ENCODE measurements at places on chromosomes 12 and 14.

- DNase-seq: no peak
Measured at GRCh38 chr14:89327771-89328212, 89.2 kb downstream of the FOXN3 start.

DNA sequence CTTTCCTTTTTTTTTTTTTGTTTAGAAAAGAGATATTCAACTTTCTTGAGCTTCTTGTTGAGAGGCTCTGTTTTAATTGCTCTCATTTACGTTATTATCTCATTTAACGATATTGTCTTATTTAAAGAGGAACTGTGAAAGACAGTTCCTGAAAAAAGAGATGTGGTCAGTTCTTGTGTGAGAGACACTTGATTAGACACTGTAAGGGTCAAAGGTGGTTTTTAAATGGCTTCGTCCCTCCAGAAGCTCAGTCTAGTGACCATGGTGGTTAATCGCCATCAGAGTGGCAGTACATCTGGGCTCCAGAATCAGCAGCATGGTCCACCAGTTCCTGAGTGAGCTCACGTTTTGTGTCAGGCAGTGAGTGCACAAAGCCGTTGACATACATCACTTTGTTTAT, 57.9 kb upstream of the KCNA5 start:
- no peak for DNase-seq

- DNase-seq: no peak
Measured at GRCh38 chr12:68317047-68317667, 15.0 kb downstream of the MDM1 start.

DNA sequence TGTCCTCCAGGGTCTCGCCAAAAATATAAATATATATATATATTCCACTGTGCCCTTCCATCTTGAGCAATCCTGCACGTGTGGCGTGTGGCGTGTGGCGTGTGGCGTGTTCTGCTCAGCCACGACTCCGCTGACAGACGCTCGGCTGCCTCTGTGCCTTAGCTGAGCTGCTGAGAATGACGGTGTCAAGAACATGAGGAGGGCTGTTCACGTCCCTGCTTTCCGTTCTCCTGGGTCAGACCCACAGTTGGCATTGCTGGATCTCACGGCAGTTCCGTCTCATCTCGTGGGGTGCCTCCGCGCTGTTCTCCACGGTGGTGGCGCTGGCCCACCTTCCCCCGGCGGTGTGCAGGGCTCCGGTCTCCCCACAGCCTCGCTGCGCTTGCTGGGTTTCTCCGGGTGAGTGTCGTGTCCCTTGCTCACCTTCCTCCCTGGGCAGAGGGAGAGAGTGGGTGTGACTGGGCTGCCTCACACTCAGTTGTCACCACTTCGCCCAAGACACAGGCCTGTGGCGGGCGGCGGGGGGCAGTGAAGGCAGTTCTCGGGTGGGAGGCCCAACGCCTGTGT, 9.4 kb downstream of the GPR132 start:
- no peak for DNase-seq

DNA sequence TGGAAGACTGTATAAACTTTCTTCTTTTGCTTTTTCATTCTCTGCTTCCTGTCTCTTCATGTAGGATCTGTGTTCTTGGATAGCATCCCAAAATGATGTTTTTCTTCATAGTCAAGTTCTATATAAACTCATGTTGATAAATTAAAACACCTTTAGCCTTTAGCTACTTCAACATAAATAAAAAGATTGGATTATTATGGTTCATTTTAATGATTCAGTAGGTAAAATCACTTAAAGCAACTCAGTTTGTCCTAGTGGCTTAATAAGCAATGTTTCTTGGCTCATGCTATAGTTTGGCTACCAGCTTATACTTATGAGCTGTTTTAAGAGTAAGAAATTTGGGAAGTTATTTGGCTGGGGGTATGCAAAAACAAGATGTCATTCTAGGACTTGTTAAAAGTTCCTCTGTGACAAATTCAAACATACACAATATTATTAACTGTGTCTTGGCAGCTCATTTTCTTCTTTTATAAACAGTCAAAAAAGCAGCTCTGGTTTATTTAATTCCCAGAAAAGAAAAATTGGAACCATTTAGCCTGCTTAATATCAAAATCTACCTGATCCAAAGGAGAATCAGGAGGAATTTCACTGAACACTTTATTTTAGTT, 111.4 kb downstream of the TMTC3 start:
- no peak for DNase-seq

DNA sequence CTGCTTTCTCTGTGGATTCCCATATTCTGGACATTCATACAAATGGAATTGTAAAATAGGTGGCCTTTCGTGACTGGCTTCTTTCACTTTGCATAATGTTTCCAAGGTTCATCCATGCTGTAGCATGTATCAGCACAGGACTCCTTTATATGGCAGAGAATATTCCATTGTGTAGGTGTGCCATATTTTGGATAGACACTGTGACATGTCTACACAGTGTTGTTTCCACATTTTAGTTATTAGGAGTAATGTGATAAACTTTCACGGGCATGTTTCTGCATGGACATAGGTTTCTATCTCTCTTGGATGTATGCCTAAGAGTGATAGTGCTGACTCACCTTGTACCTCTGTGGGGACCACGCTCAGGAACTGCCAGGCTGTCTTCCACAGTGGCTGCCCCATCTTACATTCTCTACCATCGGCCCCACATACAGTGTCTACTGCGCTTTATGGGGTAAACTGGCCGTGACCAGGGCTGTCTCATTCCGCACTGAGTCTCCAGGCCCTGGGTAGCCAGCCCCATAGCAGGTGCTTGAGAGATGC, 7.1 kb upstream of the KRT84 start:
- DNase-seq: no peak

DNA sequence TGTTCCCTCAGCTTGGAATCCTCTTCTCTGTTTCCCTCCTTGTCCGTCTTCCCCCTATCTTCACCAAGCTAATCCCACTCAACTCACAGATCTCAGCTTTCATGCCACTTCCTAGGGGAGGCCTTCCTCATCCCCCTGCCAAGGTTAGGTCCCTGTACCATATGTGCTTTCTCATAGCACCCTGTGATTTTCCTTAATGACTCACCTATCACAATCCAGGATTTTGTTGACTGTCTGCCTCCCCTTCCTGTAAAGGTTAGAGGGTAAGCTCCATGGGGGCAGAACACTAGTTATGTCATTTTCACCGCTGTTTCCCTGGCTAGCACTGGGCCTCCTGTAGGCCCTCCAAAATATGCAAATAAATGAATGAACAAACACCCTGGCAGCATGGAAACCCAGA, 57.6 kb downstream of the CRADD start:
- DNase-seq: no peak

DNA sequence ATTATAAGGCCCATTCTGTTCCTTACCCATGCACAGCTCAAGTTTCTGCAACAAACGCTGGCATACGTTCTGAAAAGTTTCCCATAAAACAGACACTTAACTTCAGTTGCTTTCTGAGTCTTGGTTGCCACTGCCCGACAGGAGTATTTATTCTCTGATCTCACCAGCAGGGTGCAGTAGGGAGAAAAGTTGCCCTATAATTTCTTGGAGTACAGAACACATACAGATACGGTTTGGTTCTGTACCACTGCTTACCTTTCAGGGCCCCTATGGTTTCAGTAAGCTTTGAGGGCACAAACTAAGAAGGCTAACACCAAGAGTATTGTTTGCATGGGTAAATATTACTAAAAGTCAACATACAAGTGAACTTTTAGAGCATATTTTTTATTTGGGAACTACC, 77.9 kb downstream of the SPATA7 start:
- DNase-seq: no peak

DNA sequence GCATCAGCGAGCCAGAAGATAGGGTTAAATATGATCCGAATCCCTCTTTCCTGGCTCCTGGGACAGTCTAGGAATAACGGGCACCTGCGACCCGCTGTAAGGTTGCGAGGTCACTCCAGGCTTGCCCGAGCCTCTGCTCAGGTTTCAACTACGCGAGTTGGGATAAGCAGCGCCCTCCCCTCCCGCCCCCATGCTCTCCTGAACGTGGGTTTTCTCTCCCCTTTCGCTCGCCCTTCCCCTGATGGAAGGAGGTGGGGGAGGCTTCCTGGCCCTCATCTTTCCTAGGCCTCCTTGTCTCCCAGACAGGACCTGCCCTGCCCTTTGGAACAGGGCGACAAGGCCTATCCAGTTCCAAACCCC, 753 bp upstream of the ATP5MC2 start:
- DNase-seq: no peak

DNA sequence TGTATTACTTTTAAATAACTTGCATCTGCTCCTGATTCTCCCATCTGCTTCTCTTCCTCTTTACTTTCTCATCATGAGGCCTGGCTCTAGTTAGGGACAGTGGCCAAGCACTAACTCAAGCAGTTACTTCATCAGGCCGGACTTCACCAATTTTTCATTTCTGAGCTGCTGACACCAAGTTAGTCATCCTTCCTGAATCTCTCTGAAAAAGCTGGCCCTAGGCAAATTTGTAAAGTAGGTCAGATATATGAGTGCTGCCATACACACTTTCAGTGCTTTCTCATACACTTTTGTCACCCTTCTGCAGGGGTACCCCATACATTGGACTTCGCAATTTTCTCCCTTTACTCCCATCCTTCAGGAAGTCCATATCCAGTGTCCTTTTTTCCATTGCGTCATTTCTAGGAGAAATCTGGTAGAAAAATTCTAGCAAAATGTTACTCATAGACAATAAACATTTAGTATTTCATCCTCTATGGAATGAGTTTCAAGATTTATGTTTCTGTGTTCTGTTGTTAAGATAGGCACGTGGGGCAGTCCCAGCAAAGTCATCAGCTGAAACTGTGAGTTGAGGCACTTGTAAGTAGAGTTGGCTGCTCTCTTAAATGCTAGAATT, 276.8 kb upstream of the TMPO start:
- DNase-seq: no peak

- no peak for DNase-seq
Measured at GRCh38 chr14:23175823-23176222, 7.6 kb downstream of the SLC7A8 start.

DNA sequence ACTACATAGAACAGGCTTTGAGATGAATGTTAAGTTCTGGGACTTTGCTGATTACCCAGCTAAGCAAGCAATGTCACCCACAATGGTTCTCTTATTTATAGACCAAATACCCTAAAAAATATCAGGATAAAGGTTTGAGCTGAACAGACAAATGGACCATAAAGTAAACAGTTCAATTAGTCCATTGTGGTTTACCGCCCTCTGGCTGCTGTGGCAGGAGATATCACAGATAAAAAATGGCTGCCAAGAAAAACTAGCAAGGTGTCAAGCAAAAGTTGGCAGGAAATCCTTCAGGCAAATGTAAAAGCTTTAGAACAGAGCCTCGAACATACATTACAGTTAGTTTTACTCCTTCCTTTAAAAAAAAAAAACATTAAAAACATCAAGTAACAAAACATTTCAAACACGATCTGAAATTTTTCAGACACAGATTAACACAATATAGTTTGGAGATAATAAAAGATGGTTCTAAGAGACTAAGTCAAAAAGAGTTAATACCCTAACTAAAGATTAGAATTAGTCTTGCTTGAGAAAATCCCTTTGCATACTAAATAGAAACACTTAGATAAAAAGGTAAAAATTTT, 41.3 kb downstream of the MED13L start:
- DNase-seq: no peak

DNA sequence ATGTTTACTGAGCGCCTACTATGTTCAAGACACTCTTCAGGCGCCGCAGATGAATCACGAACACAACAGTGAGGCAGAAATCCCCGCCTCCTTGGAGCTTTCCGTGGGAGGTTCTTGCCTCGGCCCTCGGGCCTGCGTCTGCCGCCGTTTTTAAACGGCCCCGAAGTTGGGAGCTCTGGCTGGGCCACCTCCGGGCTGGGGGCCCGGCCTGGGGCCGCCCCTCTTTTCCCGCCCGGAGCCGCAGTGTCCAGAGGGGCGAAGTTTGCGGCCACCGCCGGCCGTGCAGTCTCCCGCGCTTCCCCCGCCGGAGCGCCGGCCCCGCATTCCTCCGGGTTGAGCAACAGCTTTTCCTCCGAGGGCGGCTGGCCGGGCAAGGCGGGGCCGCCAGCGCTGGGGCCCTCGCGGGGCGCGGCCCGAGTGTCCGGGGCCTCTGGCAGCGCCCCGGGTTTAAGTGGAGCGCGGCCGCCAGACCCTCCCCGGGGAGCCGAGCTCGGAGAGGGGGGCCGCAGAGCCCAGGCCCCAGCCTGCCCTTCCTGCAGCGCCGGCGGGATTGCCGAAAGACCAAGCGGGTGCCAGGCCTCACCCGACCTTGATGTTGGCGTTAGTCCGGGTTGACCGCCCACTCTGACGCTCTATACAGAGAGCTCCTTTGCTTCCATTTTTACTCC, 18.7 kb upstream of the CTDSP2 start:
- peak; percentile 82 for DNase-seq

DNA sequence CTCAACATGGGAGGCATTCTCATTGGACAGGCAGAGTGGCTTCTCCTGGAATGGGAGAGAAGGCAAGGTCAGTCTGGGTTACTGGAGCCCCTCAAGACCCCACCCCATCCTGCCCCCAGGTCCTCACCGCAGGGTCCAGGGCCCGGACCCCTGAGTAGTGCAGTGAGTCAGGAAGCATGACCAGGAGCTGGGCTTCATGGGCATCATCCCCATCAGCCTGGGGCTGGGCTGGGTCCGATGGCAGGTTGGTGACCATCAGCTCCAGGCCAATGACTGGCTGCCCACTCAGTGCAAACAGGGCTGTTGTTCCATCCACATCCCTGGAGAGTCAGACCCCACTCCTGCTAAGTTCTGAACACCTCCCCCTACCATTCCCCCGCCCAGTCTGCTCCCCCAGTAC, 13.1 kb downstream of the ITGA7 start:
- DNase-seq: no peak

DNA sequence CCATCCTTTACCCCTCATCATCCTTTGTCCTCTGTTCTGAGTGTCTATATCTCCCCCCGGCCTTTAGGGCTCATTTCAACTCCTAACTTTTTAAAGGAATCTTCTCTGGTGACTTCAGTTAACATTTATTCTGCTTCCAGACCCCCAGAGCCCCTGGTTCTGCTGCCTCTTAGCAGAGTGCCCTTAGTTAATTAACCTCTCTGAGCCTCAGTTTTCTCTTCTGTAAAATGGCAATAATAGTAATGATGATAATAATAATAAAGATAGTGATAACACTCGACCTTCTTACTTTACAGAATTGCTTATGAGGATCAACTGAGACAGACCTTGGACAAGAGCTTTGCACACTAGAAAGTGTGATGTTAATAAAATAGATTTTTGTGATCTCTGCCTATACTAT, 6.4 kb upstream of the C12orf43 start:
- DNase-seq: no peak

DNA sequence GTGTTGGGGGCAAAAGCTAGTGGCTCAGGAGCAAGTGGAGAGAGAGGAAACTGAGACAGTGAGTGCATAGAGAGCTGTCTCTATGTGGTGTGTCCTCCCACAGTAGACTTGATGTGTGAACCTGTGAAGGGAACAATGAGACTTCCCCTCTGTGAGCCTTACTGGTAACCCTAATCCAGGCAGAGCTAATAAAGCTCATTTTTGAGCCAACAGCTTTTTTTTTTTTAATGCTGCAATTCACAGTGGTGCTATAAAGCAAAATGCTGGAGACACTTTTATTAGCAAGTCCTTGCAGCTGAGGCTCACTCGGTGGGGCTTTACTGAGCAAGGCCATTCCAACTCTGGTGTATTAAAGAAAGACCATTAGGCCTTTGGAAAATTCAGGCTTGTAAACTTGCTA, 26.9 kb downstream of the FBXW8 start:
- no peak for DNase-seq

- peak; percentile 83 for DNase-seq
Measured at GRCh38 chr12:49098035-49098451, 3.4 kb upstream of the DHH start.

All from activated CD8-positive, alpha-beta memory T cell treated with anti-CD3 and anti-CD28 coated beads for 24 hours (primary cell).